ENCODE measurements at places on chromosomes 6 and 20. TPM values are rescaled to one million over a fixed set of nuclear protein-coding genes. Genes with fewer than 3 reads are reported as not detected.

Gene DNMT3B
- total RNA-seq, result 0.32 TPM

Gene ME1
- total RNA-seq, result 24.8 TPM

DNA sequence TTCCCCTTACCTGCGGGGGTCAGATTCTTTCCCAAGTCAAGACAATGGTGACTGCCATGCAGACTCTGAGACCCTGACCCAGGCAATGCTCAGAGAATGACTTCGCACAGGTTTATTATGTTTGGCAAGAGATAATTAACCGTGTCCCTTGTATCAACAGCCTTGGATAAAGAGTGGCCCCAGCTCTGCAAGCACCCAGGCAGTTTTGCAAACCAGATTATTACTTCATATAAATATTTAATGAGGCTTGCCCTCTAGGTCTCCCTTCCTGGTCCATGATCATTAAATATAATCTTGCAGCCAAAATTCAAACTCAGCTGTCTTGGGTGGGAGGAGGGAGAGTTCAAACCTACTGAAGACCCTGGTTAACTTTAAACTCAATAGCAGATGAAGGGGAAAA, 156.5 kb downstream of the ANKRD60 start:
- no peak for DNase-seq

GRCh38 chr6:15279047-15279661, 33.3 kb downstream of the JARID2 start:
- no peak for DNase-seq

Gene CLPSL1
- total RNA-seq, result not detected

Gene BCL2L1
- 55.2 TPM for total RNA-seq

DNA sequence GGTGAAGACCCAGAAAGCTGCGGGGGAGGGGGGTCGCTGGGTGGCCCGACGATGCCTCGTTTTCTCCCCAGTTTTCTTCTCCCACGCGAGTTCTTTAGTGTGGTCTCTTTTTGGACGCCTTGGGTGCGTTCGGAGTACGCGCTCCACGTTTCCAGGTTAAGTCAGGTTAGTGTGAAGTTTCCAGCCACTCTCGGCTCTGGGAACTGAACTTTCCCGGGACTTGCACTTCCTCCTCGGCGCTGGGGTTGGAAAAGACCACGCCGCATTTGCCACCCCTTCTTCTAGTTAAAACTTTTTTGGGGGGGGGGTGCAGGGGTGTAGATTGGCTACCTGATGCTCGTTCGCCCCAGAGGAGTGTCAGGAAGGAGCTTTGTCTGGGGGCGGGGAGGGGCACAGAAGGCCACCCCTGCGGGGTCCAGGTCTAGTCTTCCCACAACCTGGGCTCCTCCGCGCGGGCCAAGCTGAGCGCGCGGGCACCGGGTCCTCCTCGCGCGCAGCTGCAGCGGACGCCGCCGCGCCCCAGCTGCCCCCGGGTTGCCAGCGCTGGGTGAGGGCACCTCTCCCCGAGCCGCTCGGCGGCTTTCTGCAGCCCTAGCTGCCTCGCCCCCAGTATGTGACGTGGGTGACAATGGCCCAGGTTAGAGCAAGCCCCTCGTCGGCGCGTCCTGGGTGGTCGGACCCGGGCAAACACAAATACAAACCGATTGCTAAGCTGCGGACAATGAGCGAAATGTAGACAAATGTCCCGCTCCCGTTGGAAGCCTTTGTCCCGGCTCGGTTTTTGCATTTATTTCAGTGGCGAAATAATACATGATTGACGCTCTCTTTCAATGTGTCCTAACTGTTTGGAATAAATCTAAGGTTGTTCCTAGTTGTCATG, 1.7 kb upstream of the NKX2-2 start:
- no peak for DNase-seq

DNA sequence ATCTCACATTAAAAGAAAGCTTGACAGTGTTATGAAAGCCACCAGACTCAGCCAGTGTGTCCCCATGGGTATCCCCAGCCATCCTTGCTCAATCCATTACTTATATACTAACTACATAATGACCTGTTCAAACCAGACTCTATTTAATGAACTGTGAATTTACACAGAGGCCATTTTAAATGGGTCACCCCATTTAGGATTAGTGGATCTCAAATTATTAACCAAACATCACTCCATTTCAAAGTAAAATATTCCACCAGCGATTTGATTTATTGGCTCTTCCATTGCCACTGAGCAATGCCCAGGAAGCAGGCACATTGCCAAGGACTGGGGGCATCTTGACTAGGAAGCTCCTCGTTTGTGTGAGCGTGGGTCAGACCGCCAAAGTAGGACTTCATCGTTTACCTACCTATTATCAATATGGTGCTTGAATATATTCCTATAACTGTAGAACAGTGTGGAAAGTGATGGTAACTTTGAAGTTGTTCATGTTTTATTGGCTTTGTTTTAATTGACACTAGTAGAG, 15.5 kb upstream of the NPEPL1 start:
- DNase-seq, result no peak

GRCh38 chr6:11253594-11253993, 21.1 kb upstream of the NEDD9 start:
- no peak for DNase-seq

Gene FRK
- total RNA-seq, result 7.3 TPM

DNA sequence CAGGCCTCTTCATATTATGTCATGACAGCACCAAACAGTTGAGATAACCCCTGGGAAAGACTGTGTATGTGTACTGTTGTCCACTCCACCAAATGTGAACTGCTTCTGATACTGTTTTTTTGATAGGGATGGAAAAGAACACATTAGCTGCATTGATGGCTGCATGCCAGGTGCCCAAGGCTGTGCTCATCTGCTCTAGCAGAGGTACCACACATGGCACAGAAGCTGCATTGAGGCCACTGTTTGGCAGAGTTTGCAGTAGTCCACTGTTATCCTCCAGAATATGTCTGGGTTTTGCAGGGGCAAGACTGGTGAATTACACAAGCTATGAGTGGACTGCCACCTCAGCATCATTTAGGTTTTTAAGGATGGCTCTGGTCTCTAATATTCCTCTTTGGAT, 28.2 kb upstream of the ELMO2 start:
- no peak for DNase-seq

DNA sequence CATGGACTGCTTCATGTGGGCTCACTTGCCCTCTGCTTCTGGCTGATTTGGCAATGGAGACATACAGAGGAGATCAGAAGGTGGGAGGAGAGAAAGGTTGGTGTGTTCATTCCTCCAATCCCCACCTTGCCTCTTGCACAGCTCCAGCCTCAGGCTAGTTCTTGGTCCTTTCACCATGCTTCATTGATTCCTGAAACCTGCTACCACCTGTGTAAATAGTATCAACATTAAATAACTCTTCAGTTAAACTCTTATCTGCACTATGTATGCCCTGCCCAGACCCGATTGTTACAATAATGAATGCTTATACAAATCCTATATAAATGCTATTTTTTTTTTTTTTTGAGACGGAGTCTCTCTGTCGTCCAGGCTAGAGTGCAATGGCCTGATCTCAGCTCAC, 174.5 kb downstream of the CD83 start:
- DNase-seq, result no peak

Gene ID1
- total RNA-seq, result 98.9 TPM

Gene ENPP4
- total RNA-seq, result 20.0 TPM

DNA sequence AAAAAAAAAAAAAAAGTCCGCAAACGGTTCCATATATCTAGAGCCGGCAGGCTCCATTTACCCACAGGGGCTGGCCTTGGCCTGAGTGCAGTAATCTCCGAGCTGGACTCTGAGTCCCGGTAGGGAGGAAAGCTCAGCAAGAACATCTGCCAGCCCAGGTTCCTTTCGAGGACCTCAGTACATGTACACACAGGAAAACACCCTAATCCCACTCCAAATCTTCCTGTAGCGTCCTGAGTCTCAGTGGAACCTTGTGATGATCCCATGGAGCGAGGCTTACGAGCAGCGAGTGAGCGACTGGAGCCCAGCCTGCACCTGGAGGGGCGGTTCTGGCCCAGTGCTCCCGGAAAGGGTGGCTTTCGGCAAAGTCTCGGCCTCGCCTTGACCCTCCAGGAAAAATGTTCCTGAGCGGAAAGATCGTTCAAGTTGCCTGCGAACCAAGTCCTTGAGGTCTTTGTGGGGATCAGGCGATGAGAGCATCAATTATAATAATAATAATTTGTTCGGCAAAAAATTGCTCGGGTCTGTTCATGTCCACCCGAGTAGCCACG, 32.1 kb downstream of the PRSS16 start:
- DNase-seq, result no peak

GRCh38 chr20:31840906-31841816, 4.2 kb downstream of the FOXS1 start:
- no peak for DNase-seq

- DNase-seq, result no peak
Observed at GRCh38 chr6:17225767-17226630, 55.2 kb upstream of the RBM24 start.

DNA sequence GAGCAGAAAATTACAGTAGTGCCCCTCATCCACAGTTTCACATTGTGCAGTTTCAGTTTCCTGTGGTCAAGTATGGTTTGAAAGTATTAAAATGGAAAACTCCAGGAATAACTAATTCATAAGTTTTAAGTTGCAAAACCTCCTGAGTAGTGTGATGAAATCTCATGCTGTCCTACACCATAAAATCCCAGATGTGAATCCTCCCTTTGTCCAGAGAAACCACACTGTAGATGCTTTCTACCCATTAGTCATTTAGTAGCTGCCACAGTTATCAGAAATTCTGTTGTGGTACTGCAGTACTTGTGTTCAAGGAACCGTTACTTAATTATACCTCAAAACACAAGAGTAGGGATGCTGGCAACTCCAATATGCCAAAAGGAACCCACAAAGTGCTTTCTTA, 74.7 kb downstream of the PTCHD4 start:
- DNase-seq, result no peak

- DNase-seq, result no peak
Observed at GRCh38 chr6:22519237-22519636, 50.1 kb upstream of the HDGFL1 start.

Gene MRPS10
- total RNA-seq, result 62.3 TPM

- DNase-seq, result no peak
Observed at GRCh38 chr6:167751579-167752115, 75.1 kb upstream of the AFDN start.

Gene SLC22A7
- not detected for total RNA-seq

GRCh38 chr20:62282103-62282502, 20.7 kb upstream of the ADRM1 start:
- no peak for DNase-seq

- DNase-seq, result no peak
Observed at GRCh38 chr6:112259337-112259675, 4.9 kb upstream of the LAMA4 start.

GRCh38 chr20:49149281-49150045, 38.7 kb downstream of the STAU1 start:
- no peak for DNase-seq

- DNase-seq, result peak; percentile 56
Observed at GRCh38 chr20:10984294-10984693, 310.5 kb upstream of the JAG1 start.

Gene CENPW
- 0.65 TPM for total RNA-seq

Gene TINAG
- not detected for total RNA-seq

Gene TULP1
- total RNA-seq, result not detected

- no peak for DNase-seq
Observed at GRCh38 chr20:1474817-1475603, 8.4 kb upstream of the NSFL1C start.

Gene TMEM244
- not detected for total RNA-seq

DNA sequence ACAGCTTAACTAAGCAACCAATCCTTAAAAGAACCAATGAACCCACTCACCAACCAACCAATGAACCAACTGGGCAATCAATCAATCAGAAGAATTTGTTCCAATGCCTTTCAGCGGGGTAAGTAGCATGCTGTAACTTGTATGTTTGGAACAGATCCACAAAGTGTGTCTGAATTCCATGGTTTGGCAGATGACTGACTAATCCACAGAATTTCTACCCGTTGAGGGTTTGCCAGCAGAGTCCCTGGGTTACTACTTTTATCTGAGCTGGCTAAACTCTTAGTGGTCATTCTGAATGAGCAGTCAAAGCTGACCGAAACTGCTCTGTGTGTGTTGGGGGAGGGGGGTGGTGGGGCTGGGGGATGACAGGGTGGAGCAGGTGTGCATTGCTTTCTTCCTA, 125.0 kb upstream of the JAG1 start:
- DNase-seq, result no peak

Gene SLC13A3
- total RNA-seq, result 0.30 TPM

- DNase-seq, result no peak
Observed at GRCh38 chr6:156977527-156978291, 200.5 kb downstream of the ARID1B start.

DNA sequence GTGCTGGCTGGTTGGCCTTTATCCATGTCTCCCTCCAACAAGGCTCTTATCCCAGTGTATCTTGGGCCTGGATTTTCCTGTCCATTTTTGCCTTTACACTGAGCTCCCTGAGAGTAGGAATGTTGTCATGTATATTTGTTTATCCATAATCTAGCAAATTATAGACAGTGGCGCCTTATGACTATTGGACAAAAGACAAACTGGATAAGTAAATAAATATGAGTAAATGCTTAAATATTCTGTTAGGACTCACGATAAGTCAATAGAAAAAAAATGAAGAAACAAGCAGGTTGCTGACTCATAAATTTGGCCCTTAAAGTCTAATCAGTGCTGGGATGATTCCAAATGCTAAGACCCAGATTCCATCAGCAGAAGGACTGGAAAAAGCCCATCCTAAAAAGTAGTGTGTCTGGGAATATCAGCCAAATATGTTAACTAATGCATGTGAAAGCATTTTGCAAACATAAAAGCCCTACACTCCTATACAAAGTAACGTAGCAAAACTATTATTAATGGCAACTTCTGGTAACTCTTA, 55.0 kb upstream of the PCSK2 start:
- DNase-seq, result no peak

- DNase-seq, result no peak
Observed at GRCh38 chr6:16713597-16713996, 47.7 kb downstream of the ATXN1 start.

DNA sequence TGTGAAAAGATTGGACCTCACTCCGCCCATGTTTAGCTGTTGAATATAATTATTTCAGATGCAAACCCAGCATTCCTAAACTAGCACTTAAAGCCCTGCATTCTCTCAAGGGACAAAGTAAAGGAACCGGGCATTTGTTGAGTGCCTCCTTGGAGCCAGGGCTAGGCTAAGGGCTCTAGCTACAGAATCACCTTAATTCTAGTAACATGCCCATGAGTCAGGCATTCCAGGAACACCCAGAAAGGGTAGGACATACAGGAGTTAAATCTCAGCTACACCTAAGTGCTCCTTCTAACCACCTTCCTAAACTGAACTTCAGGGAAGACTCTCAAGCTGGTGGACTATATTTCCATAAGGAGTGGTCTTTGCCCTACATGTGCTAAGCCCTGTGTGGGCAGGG, 89.4 kb downstream of the SLC24A3 start:
- no peak for DNase-seq

DNA sequence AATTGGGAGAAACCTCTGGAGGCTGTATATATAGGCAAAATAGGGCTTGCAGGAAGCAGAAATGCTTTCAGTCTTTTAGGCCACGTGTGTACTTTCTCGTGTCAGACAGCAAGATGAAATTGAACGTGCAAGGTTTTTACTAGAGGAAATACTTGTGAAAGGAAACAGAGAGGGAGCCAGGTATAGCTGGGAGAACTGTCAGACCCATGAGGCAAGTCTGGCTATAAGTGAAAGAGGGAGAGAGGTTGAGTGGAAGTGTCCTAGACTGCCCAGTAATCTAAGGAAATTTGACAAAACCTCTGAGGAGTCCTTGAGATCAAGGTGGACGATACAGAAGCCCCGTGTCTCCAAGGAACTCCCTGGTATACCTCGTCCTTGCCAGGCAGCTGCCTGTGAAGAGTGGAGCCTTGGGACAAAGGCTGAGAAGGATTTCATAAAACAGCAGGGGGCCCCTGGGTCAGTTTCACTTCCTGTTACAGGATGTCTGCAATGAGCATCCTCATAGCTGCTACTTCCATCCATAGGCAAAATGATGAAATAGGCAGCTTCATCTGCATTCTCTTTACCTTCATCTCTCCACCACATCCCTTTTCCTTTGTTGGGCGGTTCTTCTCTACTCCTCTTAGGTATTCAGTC, 114.4 kb upstream of the MAP3K7 start:
- DNase-seq, result no peak

All from Right ventricle myocardium inferior (tissue), 1 donor.